ENCODE measurements at places on chromosomes 11 and 22.

DNA sequence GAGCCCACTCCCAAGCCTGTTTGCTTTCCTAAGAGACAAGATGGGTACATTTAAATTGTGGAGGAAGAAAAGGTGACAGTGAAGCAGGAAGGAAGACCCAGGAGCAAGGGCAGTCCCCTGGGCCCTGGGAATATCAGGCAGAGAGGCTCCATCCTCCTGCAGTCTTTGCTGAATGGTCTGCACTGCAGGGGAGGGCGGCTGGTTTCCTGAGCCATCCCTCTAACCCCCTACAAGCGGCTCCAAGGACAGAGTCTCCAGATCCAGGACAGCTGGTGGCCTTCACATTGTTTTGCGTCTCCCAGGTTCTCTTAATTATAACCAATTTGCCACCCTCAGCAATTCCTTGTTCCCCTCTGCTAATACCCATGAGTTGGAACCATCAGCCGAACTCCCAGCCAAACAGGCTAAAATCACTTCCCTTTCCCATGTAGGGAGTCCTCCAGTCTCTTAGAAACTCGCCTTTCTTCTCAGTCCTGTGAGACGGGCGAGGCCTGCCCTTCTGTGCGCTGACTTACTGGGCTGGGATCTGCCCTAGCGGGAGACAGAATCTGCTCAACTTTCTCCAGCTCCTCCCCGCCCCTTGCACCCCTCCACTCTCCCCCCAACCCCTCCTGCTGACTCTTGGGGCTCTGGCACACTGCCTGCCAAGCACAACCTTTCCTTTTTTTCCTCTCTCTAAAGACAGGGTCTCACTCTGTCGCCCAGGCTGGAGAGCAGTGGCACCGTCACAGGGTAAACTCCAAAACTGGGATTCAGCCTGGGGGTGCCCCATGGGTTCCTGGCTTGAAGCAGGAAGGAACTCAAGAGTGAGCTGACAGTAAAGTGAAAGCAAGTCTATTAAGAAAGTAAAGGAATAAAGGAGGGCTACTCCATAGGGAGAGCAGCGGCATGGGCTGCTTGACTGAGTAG lies 53.4 kb upstream of the EMID1 start:
- DNase-seq = no peak

DNA sequence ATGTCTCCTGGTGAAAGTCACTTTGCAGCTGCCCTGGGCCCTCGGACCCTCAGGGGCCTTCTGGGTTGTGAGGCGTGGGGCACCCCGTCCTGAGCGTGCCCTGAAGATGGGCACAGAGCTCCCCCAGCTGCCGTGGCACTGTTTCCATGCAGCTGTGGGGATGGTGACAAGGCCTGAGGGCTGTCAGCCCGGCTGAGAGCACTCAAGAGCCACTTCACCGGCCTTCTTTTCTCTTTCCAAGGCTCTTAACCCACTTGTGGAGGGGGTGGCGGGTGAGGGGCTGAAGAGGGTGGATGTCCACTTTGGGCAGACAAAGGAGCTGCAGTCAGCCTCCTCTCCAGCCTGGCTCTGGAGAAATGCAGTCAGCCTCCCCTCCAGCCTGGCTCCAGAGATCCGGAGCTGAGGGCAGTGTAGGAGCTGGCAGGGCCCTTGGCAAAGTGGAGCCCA lies 239.5 kb downstream of the ST3GAL4 start:
- DNase-seq = no peak

- no peak for DNase-seq
Measured at GRCh38 chr11:2376751-2377451, at the start of gene CD81. Gene CD81 (plus strand): TSS chr11:2377310. CDS start chr11:2377550, 240 bp downstream.

GRCh38 chr22:31239771-31240370 lies 27.8 kb downstream of the LIMK2 start:
- no peak for DNase-seq

- no peak for DNase-seq
Measured at GRCh38 chr11:65885231-65885630, 3.0 kb downstream of the FIBP start.

DNA sequence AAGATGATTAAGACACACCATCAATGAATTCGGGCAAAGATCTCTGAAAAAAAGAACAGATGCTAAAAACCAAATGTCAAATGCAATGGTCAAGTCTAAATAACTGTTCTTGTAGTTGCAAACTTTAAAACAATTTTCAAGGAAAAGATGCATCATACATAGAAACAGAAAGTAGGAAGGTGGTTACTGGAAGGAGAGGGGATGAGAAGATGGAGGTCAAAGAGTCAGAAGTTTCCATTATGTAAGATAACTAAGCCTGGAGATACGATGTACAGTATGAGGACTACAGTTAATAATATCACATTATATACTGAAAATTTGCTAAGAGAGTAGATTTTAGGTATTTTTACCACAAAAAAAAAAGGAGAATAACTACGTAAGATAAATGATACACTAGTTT lies 27.1 kb downstream of the CWF19L2 start:
- no peak for DNase-seq

- DNase-seq = no peak
Measured at GRCh38 chr11:98434296-98434695, 586.5 kb upstream of the CNTN5 start.

DNA sequence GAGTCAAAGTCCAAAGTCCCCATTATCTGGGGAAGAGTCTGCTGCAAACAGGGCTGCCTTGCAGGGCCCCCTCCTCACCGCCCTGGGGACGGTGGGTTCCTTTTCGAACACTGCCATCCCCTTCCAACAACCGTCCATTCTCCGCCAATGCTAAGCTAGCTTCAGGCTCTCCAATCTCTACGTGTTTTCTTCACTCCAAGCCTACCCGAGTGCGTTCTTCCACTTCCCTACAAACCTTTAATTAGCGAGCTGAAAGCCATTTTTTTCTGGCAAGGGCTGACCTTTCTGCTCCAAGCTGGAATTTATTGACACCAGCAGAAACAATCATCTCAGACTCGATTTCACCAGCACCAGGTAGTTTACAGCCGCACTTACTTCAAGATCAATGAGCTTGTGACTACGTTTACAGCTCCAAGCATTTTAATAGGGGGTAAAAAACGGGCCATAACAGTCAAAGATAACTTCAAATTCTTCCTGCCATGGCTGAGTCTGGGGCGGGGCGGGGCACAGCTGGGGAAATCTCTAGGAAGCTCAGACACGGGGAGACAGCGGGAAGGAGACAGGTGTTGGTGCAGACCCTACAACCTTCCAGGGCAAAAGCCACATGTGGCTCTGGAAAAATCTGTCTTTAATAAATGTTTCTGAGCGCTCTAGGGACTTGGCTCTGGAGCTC lies 82.2 kb downstream of the PHF21B start:
- no peak for DNase-seq

DNA sequence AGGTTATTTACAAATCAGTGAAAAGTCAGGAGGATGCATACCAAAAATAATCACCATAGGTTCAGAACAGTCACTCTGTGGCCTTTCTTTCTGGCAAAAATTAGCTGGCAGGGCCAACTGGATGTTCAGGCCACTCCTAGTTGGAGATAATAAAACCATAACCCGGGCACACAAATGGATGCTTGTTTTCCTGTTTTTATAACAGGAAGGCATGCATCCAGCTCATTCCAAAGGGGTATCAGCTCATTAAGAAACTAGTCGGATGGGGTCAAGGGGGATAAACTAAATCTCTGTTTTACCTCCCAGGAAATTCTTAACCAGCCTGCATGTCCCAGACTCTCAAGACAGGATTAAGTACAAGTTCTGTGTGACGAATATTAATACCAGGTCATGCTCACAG lies 81.0 kb downstream of the FBXO7 start:
- no peak for DNase-seq

- DNase-seq = no peak
Measured at GRCh38 chr11:113862435-113862834, 12.9 kb downstream of the USP28 start.

DNA sequence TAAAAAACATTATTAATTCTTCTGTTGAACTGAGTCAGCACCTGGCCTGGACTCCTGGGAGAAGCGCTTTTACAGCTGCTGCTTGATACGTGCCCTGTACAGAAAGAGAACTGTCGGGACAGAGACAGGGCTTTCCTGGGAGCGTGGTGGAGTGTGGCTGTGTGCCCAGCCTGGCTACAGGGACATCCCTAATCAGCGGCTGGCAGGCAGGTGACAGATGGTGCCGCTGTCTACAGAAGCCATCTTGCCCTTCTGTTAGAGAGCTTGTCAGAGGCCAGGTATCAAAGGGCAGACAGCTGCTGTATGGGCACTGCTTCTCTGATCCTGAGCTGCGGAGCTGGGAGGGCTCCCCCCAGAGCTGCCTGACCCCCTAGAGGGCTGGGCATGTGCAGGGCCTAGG lies 361.8 kb downstream of the TENM4 start:
- DNase-seq = no peak

- no peak for DNase-seq
Measured at GRCh38 chr11:13826505-13827278, 135.8 kb upstream of the SPON1 start.

- DNase-seq = no peak
Measured at GRCh38 chr11:45502226-45502545, 163.2 kb downstream of the CHST1 start.

DNA sequence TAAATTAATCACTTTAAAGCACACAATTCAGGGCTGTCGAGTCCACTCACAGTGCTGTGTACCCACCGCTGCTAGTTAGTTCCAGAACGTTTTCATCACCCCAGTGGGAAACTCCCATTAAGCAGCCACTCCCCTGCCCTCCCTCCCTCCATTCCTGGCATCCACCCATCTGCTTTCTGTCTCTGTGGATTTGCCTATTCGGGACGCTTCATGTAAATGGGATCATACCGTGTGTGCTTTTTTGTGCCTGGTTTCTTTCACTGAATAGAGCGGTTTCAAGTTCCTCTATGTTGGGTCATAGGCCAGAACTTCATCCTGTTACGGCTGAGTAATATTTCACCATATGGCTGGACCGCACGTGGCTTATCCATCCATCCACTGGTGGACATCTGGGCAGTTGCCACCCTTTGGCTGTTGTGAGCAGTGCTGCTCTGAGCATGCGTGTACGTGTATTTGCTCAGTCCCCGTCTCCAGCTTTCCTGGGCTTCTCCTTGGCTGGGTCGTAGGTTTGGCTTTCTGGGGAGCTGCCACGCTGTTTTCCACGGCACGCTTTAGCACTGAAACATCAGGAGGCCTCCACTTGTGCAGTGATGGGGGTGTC lies 30.1 kb downstream of the ARHGAP8 start:
- no peak for DNase-seq

- no peak for DNase-seq
Measured at GRCh38 chr22:41801886-41802285, 1.4 kb downstream of the CCDC134 start.

GRCh38 chr11:101812546-101812945 lies 102.3 kb upstream of the CEP126 start:
- no peak for DNase-seq

GRCh38 chr22:20523086-20523983 lies 15.9 kb downstream of the MED15 start:
- no peak for DNase-seq

DNA sequence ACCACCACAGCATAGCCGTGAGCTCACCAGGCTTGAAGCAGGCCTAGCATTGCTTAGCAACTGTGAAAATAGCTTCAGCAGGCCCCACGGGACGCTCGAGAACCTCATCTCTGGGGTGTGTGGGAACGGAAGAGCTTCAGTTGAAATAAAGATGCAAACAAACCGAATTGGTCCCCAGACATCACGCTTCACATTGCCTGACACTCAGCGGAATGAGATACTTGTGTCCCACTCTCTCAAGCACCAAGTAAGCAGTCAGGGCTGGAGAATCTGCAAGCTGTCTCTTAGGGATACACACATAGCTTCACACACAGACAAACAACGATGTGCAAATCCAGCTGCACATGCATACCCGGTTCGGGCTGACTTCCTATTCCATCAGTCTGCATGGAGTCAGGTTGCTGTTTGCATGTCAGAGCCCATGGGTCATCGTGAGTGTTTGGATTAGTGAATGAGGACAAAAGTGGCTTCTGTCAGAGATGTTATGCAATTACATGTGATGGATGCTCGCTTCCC lies 205.7 kb downstream of the SNX19 start:
- no peak for DNase-seq

GRCh38 chr11:88345949-88346348 lies 8.4 kb upstream of the CTSC start:
- no peak for DNase-seq

- DNase-seq = no peak
Measured at GRCh38 chr11:76282811-76283595, 76.7 kb upstream of the WNT11 start.

GRCh38 chr11:36292311-36292722 lies 3.1 kb upstream of the COMMD9 start:
- no peak for DNase-seq

GRCh38 chr22:46693634-46694415 lies 44.2 kb downstream of the CERK start:
- DNase-seq = no peak

DNA sequence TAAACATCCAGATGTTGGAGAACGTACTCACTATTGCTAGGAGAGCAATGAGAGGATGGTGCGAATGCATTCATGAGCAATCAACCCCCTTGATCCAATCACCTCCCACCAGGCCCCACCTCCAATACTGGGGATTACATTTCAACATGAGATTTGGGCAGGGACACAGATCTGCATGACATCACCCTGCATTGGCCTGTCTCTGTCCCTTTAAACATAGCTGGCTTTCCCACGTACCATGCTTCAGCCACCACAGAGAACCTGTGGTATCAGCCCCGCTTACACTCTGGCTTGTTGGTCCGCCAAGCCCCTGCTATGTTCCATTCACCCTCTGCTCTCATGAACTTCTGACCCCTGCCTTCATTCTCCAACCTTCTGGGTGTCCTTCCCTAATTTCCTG lies 157.5 kb upstream of the E2F8 start:
- DNase-seq = no peak

DNA sequence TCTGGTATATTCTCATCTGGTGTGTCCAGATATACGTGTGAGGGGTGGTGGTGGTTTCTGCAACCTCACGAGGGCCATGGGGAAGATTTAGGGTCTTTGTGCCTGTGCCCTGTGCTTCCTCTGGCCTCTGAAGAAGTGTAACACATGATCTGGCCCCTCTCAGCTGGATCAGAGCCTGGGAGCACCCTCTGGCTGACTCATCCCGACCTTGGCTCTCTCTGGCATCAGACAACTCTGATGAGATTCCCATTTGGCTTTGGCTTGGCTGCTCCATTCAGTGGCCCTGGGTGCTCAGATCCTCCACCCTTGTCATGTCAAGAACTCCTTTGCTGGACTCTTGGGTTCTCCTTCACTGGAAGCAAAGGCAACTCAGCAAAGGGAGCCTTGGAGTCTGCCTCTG lies 45.2 kb downstream of the RASSF10 start:
- DNase-seq = no peak

GRCh38 chr22:23984430-23984829 lies 4.5 kb downstream of the GSTT2 start:
- no peak for DNase-seq

- no peak for DNase-seq
Measured at GRCh38 chr11:127651175-127651887, 650.8 kb upstream of the KIRREL3 start.

GRCh38 chr11:45385423-45385822 lies 99.3 kb upstream of the SYT13 start:
- no peak for DNase-seq

- no peak for DNase-seq
Measured at GRCh38 chr11:12772324-12772723, 98.1 kb downstream of the TEAD1 start.

DNA sequence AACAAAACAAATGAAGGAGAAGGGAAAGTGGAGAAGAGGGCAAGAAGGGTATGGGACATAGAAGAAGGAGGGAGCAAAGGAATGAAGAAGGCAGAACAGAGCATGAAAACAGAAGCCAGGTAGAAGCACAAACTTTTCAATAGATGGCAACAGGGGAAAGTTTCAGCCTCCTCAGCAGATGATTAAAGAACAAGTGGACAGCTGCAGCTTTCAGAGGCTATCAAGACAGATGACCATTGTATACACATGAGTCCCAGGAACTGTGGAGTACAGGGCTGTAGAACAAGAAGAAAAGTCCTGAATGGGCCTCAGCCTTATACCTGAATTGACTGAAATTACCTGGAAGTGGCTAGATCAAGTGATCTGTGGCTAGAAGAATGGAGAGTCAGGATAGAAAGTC lies 62.0 kb upstream of the FIBIN start:
- DNase-seq = no peak
